B cell (primary cell): ENCODE measurements at places on chromosomes 11 and 22.

DNA sequence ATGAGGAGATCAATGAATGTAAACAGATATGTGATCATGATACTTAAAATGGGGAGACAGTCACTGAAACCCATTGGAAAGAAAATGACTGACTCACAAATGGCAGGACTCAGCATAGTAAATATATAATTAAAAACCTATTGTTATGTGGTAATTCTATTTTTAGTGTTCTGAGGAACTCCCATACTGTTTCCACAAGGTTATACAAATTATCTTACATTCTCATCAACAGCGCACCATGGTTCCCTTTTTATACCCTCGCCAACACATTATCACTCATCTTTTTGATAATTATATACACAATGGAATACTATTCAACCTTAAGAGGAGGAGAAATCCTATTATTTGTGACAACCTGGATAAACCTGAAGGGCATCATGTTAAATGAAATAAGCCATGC is 17.1 kb downstream of the OR5B21 start:
- no peak for DNase-seq

GRCh38 chr11:70082829-70083228 is 4.7 kb downstream of the ANO1 start:
- DNase-seq = no peak

DNA sequence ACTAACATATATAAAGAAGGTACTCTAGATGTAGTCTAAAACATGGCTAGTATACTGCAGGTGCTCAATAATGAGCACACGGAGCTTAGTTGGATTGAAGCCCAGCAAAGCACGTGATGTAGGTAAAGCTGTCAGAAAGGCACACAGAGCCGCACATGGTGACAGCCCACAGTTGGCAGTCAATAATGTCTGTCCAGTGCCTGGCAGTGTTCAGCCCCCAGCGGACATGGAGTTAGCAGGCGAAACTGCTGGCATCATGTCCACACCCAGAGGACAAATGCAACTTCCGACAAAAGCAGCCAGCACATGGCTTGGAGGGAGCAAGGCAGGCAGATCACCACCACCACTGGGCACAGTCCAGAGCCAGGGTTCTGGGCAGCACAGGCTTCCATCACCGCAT is 43.5 kb upstream of the H19 start:
- DNase-seq = no peak

GRCh38 chr11:133678191-133678590 is 145.9 kb upstream of the OPCML start:
- DNase-seq = no peak
